ENCODE measurements at places on chromosomes 5 and 9. TPM values are rescaled to one million over a fixed set of nuclear protein-coding genes. Genes with fewer than 3 reads are reported as not detected.

- H3K36me3 ChIP-seq: peaks cover 2% of the 10 kb centered on the region
- no peak overlapping the region for H3K27ac ChIP-seq
- H3K4me3 ChIP-seq: no peak overlapping the region
- no peaks in the 10 kb centered on the region for H3K27me3 ChIP-seq
- DNase-seq: no peak
- no peaks in the 10 kb centered on the region for H3K4me1 ChIP-seq
These were observed 214.9 kb upstream of the TBCA start for GRCh38 chr5:77991084-77991483.

Gene PCDHB9
- total RNA-seq: not detected

Gene IL7R
- 860 TPM for total RNA-seq

GRCh38 chr5:172178991-172179989 is 8.7 kb downstream of the STK10 start:
- H3K27me3 ChIP-seq: no peaks in the 10 kb centered on the region
- H3K4me1 ChIP-seq: peaks cover 66% of the 10 kb centered on the region

Gene MRPS2
- total RNA-seq: 25.0 TPM

GRCh38 chr9:119963258-119963797 is 594.1 kb upstream of the BRINP1 start:
- H3K36me3 ChIP-seq: no peaks in the 10 kb centered on the region
- DNase-seq: no peak
- no peaks in the 10 kb centered on the region for H3K4me1 ChIP-seq
- H3K27ac ChIP-seq: no peak overlapping the region
- H3K27me3 ChIP-seq: peaks cover 52% of the 10 kb centered on the region
- H3K4me3 ChIP-seq: no peak overlapping the region

Gene CMYA5
- 0.23 TPM for total RNA-seq

GRCh38 chr5:173664154-173664526 is 47.7 kb upstream of the BOD1 start:
- DNase-seq: no peak
- no peaks in the 10 kb centered on the region for H3K36me3 ChIP-seq
- peaks cover 5% of the 10 kb centered on the region for H3K27me3 ChIP-seq

DNA sequence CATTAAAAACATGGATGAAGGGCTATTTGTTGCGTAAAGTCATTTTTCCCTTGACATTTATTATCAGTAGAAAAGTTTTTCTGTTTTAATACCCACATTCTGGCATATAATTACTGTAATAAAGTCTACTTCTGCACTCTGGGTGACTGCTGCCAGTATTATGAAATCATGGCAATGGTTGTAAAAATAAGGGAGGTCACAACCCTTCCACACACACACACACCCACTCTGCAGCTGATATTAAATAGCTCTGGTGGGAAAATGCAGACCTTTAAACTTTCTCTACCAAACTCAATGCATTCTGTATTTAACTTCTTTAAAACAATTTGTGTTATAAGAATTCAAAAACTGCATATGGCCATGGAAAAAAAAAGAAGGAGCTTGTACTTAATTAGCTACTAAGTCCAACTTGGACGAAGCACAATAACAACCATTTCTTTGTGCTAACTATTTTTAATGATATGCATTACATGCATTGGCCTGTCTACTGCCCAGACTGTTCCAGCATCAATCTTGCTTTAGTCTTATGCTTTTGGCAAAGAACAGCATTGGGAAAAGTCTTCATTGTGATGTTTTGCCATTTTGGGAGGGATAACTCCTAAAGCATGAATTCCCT is 137.6 kb upstream of the MAP3K1 start:
- peaks cover 34% of the 10 kb centered on the region for H3K4me1 ChIP-seq
- H3K27me3 ChIP-seq: no peaks in the 10 kb centered on the region
- H3K4me3 ChIP-seq: no peak overlapping the region
- H3K36me3 ChIP-seq: peaks cover 5% of the 10 kb centered on the region
- H3K27ac ChIP-seq: no peak overlapping the region
- DNase-seq: no peak

DNA sequence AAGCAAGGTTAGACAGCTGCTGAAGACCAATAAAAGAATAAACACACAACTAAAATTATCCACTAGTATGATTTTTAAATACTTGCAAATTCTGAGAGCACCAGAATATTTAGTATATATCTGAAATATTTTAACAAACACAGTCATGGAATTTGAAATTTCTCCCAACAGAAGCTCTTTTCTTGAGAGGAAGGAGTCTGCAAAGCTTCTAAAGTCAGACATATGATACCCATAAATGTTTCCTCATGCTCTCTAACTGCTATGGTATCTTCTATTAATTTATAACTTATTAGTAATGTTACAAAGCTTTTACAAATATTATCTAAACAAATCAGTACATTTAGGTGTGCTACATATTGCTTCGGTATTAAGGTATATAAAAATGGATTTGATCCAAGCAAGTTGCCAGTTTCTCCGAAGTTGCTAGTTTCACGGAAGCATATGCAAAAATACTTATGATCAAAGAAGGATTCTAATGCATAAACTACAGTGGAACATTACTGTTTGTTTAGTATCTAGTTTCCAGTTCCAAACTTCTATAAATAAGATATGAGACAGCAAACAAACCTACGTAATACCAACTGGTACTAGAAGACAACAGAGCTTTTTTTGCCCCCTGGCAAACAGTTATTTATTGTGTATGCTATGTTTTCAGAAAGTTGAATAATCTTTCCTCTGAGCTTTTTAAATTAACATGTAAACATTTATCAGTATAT is 22.0 kb downstream of the FNIP1 start:
- no peak overlapping the region for H3K27ac ChIP-seq
- H3K36me3 ChIP-seq: no peaks in the 10 kb centered on the region
- no peaks in the 10 kb centered on the region for H3K27me3 ChIP-seq

Gene TNIP1
- 227 TPM for total RNA-seq

GRCh38 chr5:104998169-104998568 is 1435.6 kb upstream of the NUDT12 start:
- no peak overlapping the region for H3K27ac ChIP-seq
- no peak for DNase-seq
- H3K27me3 ChIP-seq: no peaks in the 10 kb centered on the region

Gene GNA14
- not detected for total RNA-seq

- no peak for DNase-seq
- no peak overlapping the region for H3K4me3 ChIP-seq
These were observed 312.4 kb downstream of the ARHGEF28 start for GRCh38 chr5:73938280-73938937.

GRCh38 chr5:37838152-37838932 is 1.5 kb downstream of the GDNF start:
- DNase-seq: no peak
- peaks cover 77% of the 10 kb centered on the region for H3K27me3 ChIP-seq
- H3K27ac ChIP-seq: no peak overlapping the region
- H3K36me3 ChIP-seq: peaks cover 2% of the 10 kb centered on the region

DNA sequence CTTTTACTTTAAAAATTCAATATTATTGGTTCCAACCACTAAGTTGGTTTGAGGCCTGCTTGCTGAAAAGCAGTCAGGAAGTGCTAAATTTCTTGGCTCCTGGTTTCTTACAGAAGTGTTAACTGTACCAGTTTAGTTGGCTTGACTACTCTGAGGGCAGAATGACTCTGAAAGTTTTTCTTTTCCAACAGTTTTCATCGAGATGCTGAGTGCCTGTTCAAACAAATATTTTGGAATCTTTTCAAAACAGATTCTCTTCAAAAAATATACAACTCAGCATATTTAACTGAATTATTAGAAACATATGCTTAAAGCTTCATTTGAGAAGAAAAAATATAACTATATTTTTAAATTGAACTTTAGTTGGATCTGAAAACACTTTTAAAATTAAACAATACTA is 37.0 kb downstream of the SLC38A9 start:
- H3K4me1 ChIP-seq: no peaks in the 10 kb centered on the region
- H3K27me3 ChIP-seq: no peaks in the 10 kb centered on the region
- no peak overlapping the region for H3K4me3 ChIP-seq
- no peak overlapping the region for H3K27ac ChIP-seq
- no peak for DNase-seq

Gene PCDHGA11
- not detected for total RNA-seq

Gene DND1
- total RNA-seq: 1.9 TPM

GRCh38 chr9:1619915-1620710 is 395.0 kb upstream of the SMARCA2 start:
- H3K4me3 ChIP-seq: no peak overlapping the region
- DNase-seq: no peak
- peaks cover 11% of the 10 kb centered on the region for H3K27me3 ChIP-seq

GRCh38 chr9:92762196-92762595 is 2.4 kb downstream of the BICD2 start:
- peak overlapping the region; percentile 91 for H3K27ac ChIP-seq
- H3K4me3 ChIP-seq: peak overlapping the region; percentile 90
- H3K27me3 ChIP-seq: no peaks in the 10 kb centered on the region
- H3K4me1 ChIP-seq: peaks cover 47% of the 10 kb centered on the region
- H3K36me3 ChIP-seq: no peaks in the 10 kb centered on the region

GRCh38 chr9:76608575-76609273 is 149.7 kb downstream of the GCNT1 start:
- peaks cover 6% of the 10 kb centered on the region for H3K36me3 ChIP-seq
- H3K4me3 ChIP-seq: no peak overlapping the region
- H3K4me1 ChIP-seq: no peaks in the 10 kb centered on the region

GRCh38 chr5:66118304-66118703 is 25.8 kb upstream of the SREK1 start:
- H3K27me3 ChIP-seq: no peaks in the 10 kb centered on the region
- H3K27ac ChIP-seq: no peak overlapping the region
- DNase-seq: no peak
- H3K4me3 ChIP-seq: no peak overlapping the region
- H3K36me3 ChIP-seq: peaks cover 2% of the 10 kb centered on the region

Gene PCA3
- not detected for total RNA-seq

- H3K4me1 ChIP-seq: peaks cover 36% of the 10 kb centered on the region
- no peak overlapping the region for H3K4me3 ChIP-seq
- H3K27me3 ChIP-seq: no peaks in the 10 kb centered on the region
These were observed 27.3 kb downstream of the KIF2A start for GRCh38 chr5:62333250-62333794.

Gene F2RL2
- not detected for total RNA-seq

GRCh38 chr5:147040856-147041255 is 162.3 kb upstream of the PPP2R2B start:
- H3K4me3 ChIP-seq: no peak overlapping the region
- no peaks in the 10 kb centered on the region for H3K4me1 ChIP-seq
- no peaks in the 10 kb centered on the region for H3K36me3 ChIP-seq
- DNase-seq: no peak
- H3K27ac ChIP-seq: no peak overlapping the region

GRCh38 chr9:121698627-121699570 is 47.5 kb downstream of the DAB2IP start:
- no peak overlapping the region for H3K27ac ChIP-seq
- peak overlapping the region; percentile 56 for H3K4me3 ChIP-seq
- H3K4me1 ChIP-seq: peaks cover 10% of the 10 kb centered on the region
- DNase-seq: no peak

GRCh38 chr5:128966846-128967245 is 1.6 kb downstream of the SLC27A6 start:
- DNase-seq: no peak
- H3K27me3 ChIP-seq: peaks cover 25% of the 10 kb centered on the region
- H3K27ac ChIP-seq: no peak overlapping the region
- H3K4me1 ChIP-seq: no peaks in the 10 kb centered on the region
- H3K36me3 ChIP-seq: no peaks in the 10 kb centered on the region
- no peak overlapping the region for H3K4me3 ChIP-seq

Gene FBP2
- not detected for total RNA-seq

- peaks cover 23% of the 10 kb centered on the region for H3K4me1 ChIP-seq
- peaks cover 72% of the 10 kb centered on the region for H3K27me3 ChIP-seq
- peak overlapping the region; percentile 55 for H3K4me3 ChIP-seq
- H3K36me3 ChIP-seq: peaks cover 2% of the 10 kb centered on the region
These were observed 716 bp downstream of the TMEM171 start for GRCh38 chr5:73121119-73121463.

- peaks cover 5% of the 10 kb centered on the region for H3K4me1 ChIP-seq
- no peak for DNase-seq
- H3K27ac ChIP-seq: no peak overlapping the region
- peaks cover 66% of the 10 kb centered on the region for H3K27me3 ChIP-seq
- no peak overlapping the region for H3K4me3 ChIP-seq
These were observed 49.3 kb upstream of the PPARGC1B start for GRCh38 chr5:149680810-149681221.

GRCh38 chr5:133709209-133709725 is 96.9 kb upstream of the FSTL4 start:
- H3K36me3 ChIP-seq: no peaks in the 10 kb centered on the region
- H3K27me3 ChIP-seq: peaks cover 38% of the 10 kb centered on the region
- H3K4me1 ChIP-seq: no peaks in the 10 kb centered on the region
- no peak for DNase-seq
- H3K27ac ChIP-seq: no peak overlapping the region

DNA sequence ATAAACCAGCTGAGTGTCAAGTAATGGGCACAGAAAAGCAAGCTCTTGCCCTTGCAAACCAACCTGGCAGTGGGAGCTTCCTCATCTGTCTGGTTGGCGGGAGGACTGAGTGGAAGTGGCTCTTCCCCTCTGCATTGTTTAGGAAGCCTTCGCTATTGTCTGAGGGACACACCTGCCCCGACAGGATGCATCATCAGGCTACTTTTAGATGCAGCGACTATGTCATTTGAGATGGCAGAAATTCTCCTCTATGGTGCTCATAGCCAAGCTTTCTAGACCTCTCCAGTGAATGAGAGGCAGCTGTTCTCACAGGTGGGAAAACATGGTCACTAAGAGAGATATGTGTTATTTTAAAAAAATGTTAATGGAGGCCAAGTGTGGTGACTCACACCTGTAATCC is 104.0 kb downstream of the DOCK8 start:
- H3K27me3 ChIP-seq: no peaks in the 10 kb centered on the region
- peaks cover 2% of the 10 kb centered on the region for H3K4me1 ChIP-seq
- no peak overlapping the region for H3K27ac ChIP-seq
- no peak for DNase-seq
- peaks cover 4% of the 10 kb centered on the region for H3K36me3 ChIP-seq

DNA sequence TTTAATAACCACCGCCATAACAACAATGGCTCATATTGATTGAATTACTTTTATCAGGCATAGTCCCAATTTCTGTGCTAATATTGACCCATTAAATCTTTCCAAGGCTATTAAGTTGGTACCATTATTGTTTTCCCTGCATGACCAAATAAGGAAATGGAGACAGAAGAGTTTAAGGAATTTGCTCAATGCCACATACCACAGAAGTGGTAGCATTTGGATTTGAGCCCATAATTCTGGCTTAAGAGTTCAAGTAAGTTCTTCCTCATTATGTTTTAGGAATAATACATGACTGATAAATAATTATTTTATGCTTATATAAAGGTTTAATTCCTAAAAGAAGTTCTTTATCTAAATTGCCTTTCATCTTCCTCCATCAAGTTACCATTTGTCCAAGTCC is 43.4 kb upstream of the HAPLN1 start:
- no peak overlapping the region for H3K4me3 ChIP-seq
- DNase-seq: no peak
- H3K27me3 ChIP-seq: no peaks in the 10 kb centered on the region
- H3K4me1 ChIP-seq: no peaks in the 10 kb centered on the region

Gene ANKRD33B
- 5.3 TPM for total RNA-seq

Gene SYNPO
- total RNA-seq: not detected

Gene CATSPER3
- total RNA-seq: 0.50 TPM

DNA sequence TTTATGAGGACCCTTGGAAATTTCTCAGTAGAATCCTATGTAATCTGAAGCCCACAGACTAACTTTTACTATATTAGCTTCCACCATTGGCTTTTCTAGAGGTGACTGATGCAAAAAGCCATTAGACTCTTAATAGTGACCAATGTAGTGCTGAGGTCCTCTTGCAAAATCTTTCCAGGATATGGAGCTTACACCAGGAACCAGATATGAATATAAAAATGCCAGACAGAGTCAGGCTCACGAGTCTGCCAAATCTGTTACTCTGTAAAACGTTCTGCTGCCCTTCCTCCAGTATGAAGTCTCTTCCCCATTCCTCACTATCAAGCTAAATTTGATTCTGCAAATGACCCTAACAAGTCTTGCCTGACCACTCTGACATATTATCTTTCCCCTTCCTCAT is 73.4 kb upstream of the C6 start:
- H3K27ac ChIP-seq: no peak overlapping the region
- H3K36me3 ChIP-seq: no peaks in the 10 kb centered on the region
- no peak for DNase-seq
- peaks cover 9% of the 10 kb centered on the region for H3K27me3 ChIP-seq
- H3K4me3 ChIP-seq: no peak overlapping the region
